ENCODE measurements at places on chromosomes 7 and 10.

DNA sequence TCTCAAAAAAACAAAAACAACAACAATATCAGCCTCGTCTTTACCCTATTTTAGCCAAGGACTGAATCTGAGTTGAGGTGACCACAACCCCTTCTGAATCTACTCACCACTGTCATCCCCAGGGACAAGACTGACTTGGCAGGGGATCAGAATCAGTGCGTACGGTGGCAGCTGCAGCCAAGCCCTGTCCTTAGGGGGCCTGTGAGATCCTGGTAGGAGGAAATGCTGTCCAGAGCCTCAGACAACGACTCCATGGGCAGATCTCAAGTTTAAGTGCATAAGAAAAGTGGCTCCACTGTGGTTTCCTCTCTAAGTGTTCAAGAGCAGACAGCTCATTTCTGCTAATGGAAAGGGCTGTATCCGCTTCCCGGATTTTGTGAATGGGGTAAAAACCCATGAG, 22.4 kb upstream of the CYTH3 start:
- no peak for DNase-seq

- DNase-seq = no peak
Measured at GRCh38 chr10:72275351-72276012, 1.8 kb downstream of the DDIT4 start.

GRCh38 chr7:151367284-151367683, 25.7 kb downstream of the NUB1 start:
- no peak for DNase-seq

DNA sequence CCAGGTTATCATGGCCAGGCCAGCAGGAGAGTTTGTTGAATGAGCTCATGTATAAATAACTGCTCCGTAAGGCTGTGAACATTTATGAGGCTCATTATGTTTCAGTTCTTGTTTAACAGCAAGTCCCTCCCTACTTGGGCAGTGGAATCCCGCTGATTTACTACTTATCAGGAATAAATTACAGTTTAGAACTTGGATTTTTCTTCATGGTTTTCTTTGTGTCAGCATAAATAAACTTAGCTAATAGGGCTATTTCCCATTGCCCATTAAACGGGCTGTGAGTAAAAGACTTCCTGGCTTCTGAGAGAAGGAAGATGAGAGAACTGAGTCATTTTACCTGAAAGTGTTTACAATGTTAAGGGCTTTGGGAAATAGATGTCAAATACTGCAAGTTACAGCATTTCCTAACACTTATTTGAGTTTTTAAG, 701.6 kb upstream of the ANKRD30A start:
- DNase-seq = no peak

GRCh38 chr7:128879461-128879938, 16.8 kb downstream of the ATP6V1F start:
- no peak for DNase-seq
